Activated CD4-positive, alpha-beta T cell treated with anti-CD3 and anti-CD28 coated beads for 36 hours (primary cell): ENCODE measurements at places on chromosomes 11 and 22.
A peak's percentile ranks its signal among the peaks of the same experiment; 100 is the strongest.

- DNase-seq: peak; percentile 3
Observed at GRCh38 chr22:37213218-37213855, 1.1 kb upstream of the SSTR3 start.

DNA sequence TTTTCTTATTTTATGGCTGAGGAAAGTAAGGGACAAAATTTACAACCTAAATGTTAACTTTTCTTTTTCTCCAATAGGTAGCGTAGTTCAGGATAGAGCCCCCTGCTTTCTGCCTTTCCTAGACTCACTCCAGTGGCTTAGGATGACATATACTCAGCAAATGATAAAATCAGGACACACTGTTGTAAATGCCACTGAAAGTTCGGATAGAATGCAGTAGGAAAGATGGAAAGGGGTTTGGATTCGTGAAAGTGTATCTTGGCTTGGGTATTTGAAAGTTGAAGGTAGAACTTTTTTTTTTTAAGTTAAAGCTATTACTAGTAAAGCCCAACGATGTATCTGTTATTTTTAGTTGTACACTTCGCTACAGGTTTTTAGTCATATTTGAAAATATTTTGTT, 2.2 kb downstream of the DYNC2H1 start:
- DNase-seq: no peak

- DNase-seq: peak; percentile 84
Observed at GRCh38 chr11:72736452-72737069, 15.6 kb downstream of the ARAP1 start.

DNA sequence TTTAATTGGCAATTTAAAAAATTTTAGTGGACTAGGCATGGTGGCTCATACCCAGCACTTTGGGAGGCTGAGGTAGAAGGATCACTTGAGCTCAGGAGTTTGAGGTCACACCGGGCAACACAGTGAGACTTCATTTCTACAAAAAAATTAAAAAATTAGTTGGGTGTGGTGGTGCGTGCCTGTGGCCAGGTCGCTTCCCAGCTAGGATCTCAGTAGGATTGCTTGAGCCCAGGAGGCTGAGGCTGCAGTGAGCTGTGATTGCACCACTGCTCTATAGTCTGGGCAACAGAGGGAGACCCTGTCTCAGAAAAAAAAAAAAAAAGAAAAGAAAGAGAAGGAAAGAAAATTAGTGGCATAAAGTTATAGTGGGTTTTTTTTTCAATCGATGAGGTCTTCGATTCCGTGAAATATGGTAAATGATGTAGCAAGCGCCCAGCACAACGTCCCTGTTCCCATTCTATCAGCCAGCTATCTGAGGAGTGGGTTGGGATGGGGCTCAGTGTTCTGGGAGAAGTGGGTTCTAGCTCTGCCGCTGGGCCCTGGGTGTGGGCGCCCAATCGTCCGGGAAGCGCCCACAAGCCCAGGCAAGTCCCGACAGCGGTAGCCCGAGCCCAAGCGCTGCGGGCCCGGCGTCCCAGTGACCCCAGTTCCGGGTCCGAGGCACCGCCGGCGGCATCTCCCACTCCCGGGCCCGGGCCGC, 1.4 kb downstream of the FOSL1 start:
- DNase-seq: no peak

- DNase-seq: no peak
Observed at GRCh38 chr11:93591247-93591898, 48.2 kb upstream of the SMCO4 start.

- DNase-seq: no peak
Observed at GRCh38 chr11:41920374-41920773, 460.9 kb upstream of the LRRC4C start.

GRCh38 chr11:3051196-3052108, 5.8 kb downstream of the CARS1 start:
- no peak for DNase-seq

- DNase-seq: no peak
Observed at GRCh38 chr22:22945195-22945594, 57.6 kb downstream of the IGLL5 start.

GRCh38 chr11:128379587-128380580, 207.5 kb downstream of the ETS1 start:
- DNase-seq: peak; percentile 56

DNA sequence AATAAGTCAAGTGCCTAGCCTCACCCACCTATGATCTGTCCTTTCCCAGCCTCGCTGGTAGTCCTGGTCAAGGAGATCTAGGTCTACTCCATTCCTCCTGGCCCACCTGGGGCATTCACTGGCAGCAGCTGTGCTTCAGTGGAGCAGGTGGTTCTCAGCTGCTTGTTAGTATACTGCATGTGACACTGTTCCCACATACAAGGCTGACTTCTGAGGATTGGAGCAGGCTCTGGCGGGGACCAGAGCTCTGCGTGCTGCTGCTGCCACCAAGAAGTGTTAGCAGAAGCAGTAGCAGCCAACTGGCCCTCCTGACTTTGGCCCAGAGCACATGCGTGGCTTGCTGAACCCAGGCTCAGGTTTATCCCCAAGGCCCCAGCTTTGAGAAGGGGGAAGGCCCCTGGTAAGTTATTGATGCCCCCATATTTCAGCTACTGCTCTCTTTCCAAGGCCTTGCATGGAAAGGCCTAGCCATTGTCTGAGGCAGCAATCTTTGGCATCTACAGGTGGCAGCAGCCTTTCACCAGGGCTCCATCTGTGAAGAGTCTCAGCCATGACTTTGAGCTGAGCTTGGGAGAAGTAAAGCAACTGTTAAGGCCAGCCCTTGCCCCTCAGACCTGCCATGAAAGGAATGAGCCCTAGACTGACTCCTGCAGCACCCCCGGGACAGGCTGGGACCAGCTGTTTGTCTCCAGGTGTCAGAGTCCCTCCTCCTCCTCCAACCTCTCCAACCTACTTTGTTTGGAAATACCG, 26.5 kb downstream of the ARHGAP1 start:
- no peak for DNase-seq

GRCh38 chr11:6206456-6207180, 1.3 kb downstream of the C11orf42 start:
- DNase-seq: no peak

GRCh38 chr11:69145050-69145380, 10.7 kb upstream of the SMIM38 start:
- DNase-seq: no peak

DNA sequence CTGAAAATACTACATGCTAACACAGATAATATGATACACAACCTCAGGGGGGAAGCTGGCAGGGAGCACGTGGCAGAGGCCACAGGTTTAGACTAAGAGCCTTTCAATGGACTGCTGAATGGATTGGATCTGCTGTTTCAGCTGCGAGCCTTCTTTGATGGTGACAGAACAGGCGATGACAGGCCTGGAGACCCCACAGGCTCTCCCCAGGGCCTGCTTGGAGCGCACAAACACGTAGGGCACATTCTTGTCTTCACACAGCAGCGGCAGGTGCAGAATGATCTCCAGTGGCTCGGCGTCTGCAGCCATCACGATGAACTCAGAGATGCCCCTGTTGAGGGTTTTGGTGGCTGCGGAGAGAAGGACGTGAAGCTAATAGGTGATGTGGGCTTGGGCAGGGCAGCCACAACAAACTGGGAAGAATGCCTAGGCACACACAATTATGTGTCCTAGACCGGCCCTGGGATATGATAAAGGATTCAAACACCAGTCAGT, 13.8 kb downstream of the SNU13 start:
- DNase-seq: no peak

DNA sequence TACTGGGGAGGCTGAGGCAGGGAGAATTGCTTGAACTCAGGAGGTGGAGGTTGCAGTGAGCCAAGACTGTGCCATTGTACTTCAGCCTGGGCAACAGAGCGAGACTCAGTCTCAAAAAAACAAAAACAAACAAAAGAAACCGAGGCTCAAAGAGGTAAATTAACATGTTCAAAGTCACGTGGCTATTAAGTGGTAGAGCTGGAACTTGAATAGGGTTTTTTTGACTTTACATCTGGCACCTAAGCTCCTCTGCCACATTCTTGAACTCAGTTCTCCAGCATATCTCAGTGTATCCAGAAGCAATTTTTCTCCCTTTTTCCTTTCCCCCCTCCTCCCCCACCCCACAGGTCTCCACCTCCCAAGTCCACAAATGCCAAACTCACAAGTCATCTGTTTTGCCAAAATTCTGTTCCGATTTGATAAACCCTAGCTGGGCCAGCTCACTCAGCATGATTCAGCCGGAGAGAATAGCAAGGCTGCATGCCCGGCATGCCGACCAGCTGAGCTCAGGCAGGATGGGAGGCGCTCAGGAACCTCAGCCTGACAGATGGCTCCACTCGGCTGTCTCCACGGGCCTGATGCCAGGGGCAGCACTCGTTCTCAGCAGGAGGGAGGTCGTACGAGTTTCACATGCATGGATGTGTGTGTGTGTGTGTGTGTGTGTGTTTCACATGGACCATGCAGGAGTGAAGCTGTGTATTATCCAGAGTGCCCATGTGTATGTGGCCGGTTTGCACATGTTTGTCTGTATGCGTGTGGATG, 63.2 kb upstream of the RRAS2 start:
- DNase-seq: no peak

DNA sequence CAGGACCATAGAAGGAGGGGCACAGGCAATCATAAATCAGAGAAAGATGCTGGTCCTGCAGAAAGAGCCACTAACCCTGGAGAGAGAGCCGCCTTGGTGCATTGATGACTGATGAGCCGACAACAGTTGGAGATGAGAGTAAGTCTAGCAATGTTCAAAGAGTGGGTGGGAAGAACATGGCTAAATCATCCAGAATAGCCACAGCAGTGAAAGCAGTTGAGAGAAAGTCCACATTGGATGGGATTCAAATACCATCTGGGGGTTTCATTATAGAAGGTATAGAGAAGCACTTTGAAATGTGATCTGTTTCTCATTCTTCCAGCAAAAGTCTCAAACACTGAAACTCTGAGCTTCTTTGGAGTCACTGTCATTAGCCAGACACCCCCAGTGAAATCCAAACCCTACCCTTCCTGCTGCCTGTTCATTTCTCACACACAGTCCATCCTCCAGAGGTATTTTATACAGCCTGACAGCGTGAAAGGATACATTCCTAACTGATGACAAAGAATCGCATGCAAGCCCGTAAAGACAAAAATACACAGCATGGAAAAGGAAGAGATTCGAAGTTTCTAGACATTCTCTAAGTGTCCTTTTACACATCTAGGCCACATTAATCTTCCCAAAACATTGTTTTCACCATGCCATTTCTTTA, 303.1 kb upstream of the MPPED2 start:
- no peak for DNase-seq

GRCh38 chr22:28905256-28905832, 22.0 kb downstream of the ZNRF3 start:
- DNase-seq: no peak

DNA sequence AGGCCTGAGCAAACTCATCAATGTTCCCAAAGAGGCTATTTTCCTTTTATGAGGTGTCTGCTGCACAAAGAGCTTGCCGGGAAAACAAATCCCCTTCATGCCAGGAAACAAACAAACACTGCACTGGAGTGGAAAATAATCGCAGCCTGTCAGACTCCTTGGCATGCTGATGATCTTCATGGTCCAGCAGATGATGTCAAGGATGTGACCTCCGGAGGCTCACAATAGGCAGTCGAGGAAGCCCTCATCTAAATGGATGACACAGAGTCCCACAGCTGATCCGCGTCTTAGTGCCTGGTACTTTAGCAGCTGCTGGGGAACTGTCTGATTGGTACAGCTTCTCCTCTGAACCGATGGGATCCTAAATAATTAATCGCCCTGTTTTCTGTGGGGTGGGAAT, 187.6 kb downstream of the TENM4 start:
- no peak for DNase-seq

DNA sequence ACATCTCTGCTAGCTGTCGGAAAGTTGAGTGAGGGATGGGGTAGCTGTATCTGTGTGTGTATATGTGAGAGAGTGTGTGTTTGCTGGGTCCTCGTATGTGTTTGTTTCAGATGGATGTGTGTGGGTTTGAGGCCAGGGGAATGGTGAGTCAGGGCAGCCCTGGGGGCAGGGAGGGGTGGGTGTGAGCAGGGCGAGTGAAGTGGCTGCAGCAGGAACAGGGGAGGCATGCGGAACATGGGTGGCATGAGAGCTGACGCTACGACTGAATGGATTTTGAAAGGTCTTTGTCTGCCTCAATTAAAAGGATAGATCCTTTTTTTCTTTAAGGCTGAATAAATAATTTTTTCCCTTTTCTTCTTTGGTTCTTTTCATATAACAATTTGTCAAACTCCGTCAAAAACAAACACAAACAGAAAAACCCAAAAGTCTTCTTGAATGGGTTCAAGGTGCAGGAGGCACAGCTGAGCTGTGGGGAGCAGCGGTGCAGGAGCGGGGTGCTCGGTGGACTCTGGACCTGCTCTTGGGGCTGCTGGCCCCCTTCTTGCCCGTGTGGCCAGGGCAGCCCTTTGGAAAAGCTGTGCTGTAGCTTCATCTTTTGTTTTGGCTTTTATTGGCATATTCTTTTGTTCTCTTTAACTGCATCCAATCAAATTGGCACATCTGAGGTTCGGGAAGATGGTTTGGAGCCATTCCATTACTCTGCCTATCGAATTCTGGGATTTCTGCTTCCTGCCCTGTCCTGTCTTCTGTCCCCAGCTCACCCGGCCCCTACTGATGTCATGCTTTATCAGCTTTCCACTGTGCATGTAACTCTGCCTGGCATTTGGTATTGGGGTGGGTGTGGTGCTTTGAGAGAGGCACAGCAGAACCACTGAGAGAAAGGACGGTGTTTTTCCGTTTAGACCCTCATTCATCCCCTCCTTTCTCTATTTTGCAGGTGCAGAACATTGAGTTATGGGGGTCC, 80.1 kb downstream of the ADAMTS15 start:
- no peak for DNase-seq

GRCh38 chr11:103935219-103935618, 101.2 kb upstream of the DDI1 start:
- DNase-seq: no peak

DNA sequence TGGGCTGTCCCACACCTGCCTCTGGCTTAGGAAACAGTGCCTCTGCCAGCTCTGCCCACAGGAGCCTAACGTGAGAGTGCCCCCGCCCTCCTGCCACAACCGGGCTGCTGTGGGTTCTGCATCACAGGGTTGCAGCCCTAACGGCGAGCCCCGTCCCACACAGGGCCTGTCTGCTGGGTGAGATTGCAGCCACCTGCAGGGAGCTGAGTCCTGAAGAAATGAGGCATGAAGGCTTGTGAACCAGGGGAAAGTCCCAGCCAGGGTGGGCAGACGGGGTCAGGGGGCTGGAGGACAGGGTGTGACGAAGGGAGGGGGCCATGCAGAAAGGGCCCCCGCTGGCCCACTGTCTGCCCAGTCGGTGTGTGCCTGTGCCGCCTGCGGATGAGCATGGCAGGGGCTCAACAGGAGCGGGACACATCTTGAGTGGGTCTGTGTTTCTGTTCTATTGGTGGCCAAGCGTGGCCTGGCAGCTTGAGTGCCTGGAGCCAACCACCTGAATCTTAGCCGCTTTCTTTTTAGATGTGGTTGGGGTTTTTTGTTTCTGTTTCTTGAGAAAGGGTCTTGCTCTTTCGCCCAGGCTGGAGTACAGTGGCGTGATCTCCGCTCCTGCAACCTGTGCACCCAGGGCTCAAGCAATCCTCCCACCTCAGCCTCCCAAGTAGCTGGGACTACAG, 38.9 kb downstream of the CTTN start:
- no peak for DNase-seq

- no peak for DNase-seq
Observed at GRCh38 chr11:31646216-31646615, 136.6 kb downstream of the ELP4 start.

DNA sequence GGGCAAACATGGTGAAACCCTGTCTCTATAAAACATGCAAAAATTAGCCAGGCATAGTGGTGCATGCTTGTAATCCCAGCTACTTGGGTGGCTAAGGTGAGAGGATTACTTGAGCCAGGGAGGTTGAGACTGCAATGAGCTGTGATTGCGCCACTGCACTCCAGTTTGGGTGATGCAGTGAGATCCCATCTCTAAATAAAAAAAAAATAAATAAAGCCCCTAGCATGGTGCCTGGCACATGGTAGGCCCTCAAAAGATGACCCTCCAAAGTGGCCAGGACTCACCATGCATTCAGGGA, 74.6 kb downstream of the PTPRJ start:
- no peak for DNase-seq
